ENCODE measurements at places on chromosomes 12 and 14. TPM values are rescaled to one million over a fixed set of nuclear protein-coding genes. Genes with fewer than 3 reads are reported as not detected.

DNA sequence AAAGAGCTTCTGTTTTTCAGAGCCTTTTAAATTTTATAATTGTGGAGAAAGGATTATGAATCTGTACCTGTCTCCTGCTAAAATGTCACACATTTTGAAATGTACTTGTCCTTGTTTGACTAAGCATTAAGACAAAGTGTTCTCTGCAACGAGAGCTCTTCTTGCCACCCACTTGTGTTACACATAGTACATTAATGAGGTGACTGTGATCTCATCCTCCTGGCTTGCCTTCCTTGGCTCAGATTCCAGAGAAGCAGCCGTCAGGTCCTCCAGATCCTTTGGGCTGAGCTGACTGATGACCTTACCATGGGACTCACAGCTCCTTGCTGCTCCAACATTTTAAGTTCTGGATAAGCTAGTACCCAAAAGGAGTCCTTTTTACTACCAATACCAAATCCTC lies 81.4 kb downstream of the BBS10 start:
- DNase-seq: no peak

- DNase-seq: no peak
Observed at GRCh38 chr14:70955543-70956480, 48.6 kb downstream of the PCNX1 start.

DNA sequence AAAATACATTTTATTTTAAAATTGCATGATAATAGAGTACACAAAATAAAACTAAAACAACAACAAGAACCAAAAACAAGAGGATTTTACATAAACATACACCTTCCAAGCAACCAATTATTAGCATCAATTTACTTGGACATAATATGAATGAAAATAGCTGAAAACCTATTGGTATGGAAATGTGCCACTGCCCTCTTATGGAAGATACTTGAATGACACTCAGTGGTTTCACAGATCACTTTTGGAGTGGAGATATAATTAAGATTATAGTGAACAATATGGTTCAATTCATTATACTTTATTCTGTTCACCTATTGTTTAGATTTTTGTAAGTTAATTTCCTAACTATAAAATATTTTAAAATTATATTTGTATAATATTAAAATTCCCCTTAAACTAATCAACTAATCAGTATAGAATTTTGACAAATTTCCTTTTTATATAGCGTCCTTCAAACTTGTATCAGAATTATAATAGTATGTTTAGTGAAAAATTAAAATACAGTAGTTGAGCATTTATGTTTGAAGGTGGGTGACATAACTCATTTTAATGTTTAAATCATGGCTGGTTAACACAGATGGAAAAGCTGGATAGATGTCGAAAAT lies 70.1 kb downstream of the SLC6A15 start:
- DNase-seq: no peak

RTL1 gene
- polyA plus RNA-seq: not detected

RPGRIP1 gene
- polyA plus RNA-seq: 0.38 TPM

TMEM179 gene
- 0.12 TPM for polyA plus RNA-seq

Measured in liver (tissue), 10 donors.